ENCODE measurements at places on chromosomes 1 and 21. TPM values are rescaled to one million over a fixed set of nuclear protein-coding genes. Genes with fewer than 3 reads are reported as not detected.

GRCh38 chr1:163875200-163875926 lies 553.6 kb downstream of the NUF2 start:
- no peak for DNase-seq

Gene MFAP2
- 2.6 TPM for total RNA-seq

DNA sequence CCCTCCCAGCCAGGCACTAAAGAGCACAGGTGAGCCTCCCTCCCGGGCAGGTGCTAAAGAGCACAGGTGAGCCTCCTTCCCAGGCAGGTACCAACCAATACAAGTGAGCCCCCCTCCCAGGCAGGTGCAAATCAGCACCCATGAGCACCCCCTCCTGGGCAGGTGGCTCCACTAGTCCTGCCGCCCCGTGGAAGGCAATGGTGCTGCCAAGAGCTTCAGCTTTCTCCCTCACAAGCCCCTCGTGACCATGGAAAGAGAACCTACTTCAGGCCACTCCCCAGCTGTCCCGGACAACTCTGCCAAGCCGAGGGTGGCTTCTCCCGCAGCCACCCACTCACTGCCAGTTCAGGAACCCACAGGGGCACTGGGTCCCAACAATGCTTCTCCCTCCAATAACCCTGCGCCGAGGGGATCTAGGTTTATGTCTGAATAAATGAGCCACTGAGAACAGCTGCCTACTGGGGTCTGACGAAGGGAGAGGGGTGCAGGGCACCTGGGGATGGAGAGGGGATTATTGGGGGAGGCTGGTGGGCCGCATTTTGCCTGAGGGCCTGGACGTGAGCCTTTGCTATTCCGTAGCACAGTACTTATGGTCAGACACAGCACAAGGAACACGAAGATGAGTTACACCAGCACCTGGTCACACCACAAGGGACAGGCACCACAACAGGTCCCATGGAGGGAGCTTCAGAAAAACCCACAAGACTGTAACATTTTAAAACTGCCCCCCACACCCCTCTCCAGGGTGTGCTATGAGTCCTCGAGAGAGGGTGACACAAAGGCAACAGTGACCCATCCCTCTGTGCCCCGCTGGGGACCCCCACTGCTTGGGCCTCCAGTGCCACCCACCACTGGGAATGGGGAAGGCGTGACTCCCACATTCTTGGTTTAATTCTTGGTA lies 46.3 kb downstream of the PRDM15 start:
- DNase-seq = no peak

Gene HMCN1
- total RNA-seq = 0.17 TPM

DNA sequence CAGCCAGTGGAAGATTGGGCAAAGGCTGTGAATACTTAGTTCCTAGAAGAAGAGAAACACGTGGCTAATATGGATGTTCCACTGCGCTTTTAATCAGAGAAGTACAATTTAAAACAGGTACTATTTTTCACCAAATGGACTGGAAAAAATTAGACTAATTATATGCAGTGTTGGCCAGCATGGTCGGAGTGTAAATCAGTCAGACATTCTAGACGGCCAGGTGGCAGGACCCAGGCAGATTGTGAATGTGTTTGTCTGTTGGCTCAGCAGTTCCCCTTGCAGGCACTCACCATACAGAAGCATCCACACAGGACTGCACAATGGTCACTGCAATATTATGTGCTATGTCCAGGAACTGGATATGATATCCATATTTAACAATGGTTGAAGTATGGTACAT lies 23.9 kb upstream of the SLC25A34 start:
- DNase-seq = no peak

Data from renal cortical epithelial cell (primary cell).